Small intestine (tissue), 16 donors: ENCODE measurements at places on chromosomes 5 and 9. TPM values are rescaled to one million over a fixed set of nuclear protein-coding genes. Genes with fewer than 3 reads are reported as not detected.

The MYMK gene
- polyA plus RNA-seq = not detected

GRCh38 chr5:96324708-96325107 lies 108.3 kb downstream of the PCSK1 start:
- no peak for DNase-seq

DNA sequence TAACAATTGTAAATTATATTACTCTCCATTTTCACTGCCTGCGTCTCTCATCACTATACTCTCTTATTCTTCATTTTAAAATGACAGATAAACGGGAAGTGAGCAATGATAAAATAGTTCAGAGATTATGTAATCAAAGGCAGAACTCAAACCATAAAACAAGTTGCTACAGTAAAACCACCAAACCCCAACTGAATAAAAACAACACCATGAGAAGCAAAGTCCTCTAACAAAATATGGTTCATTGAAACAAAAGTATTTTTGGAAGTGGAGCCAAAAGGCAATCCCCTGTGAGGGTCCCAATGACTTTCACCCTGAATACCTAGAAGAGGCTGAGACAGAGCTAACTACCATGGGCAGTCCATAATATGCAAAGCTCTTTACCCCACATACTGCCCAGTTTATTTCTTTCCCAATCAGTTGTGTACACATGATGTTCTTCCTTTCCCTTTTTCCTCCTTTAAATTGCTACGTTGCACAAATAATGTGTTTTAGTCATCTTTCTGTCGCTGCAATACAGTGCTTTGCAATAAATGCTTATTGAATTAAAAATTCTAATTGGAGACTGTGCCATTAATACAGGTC lies 64.0 kb upstream of the PTGER4 start:
- DNase-seq = no peak

The SH3GLB2 gene
- 112 TPM for polyA plus RNA-seq

DNA sequence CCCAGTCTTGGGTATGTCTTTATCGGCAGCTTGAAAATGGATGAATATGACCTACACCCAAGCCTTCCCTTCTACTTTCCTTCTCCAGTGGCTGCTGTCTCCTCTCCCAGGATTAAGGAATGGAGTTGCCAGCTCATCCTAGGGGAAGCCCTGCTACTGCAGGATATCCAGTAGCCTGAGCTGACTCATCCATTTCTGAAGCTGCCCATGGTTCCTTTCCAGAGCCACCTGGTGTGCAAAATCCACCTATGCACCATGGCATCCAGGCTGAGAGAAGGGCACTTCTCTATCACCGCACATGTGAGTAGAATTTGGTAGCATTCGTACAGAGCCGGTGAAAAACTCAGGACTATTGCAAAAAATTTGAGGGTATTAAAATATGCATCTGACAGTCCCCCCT lies 290.8 kb downstream of the YTHDC2 start:
- DNase-seq = no peak

The TYRP1 gene
- polyA plus RNA-seq = 0.22 TPM
